ENCODE measurements at places on chromosomes 3 and 15.

DNA sequence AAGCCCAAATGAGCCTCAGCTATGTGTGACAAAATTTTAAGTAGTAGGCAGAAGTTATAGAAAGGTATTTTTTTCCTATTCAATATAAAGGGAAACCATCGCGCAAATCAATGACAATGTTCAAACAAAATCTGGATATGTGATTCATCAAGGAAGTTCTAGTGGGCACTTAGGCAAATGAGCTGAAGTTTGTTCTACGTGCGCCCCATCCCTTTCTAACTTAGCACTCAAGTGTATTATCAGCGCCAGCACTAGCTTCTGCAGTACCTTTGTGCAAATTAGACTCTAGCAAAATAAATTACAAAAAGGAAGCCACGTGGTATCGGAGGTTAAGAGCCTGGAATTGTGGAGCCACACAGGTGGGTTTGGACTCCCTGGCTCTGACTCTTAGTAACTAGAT is 91.1 kb downstream of the TBL1XR1 start:
- DNase-seq: no peak

- no peak for DNase-seq
These were observed 68.1 kb upstream of the FOXP1 start for GRCh38 chr3:71651625-71652024.

- no peak for DNase-seq
These were observed 21.3 kb upstream of the RFTN1 start for GRCh38 chr3:16534640-16535262.

- peak; percentile 21 for DNase-seq
These were observed 20.6 kb upstream of the KCTD6 start for GRCh38 chr3:58471025-58471887.

DNA sequence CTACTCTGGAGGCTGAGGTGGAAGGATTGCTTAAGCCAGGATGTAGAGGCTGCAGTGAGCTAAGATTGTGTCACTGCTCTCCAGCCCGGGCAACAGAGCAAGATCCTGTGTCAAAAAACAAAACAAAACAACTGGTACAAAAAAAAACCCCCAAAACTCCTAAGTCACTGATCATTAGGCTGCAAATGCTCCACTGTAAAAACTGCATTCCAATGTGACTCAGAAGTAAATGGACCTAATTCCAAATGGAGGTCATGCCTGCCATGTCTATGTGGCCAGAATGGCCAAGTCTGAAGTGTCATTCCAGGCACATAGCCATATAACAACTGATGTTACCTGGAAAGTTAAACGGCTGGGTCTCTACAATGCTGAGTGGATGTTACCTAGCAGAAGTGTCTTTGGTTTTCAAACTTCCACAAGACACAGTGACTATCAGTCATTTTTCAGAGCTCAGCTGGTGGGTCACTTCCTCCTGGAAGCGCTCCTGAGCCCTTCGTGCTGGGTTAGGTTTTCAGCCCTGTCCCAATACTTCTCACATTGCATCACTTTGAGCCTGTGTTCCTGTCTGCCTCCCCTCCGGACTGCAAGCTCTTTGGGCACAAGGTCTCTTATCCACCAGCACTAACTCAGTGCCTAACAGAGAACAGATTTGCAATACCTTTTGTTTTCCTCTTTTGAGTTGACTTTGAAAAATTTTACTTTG is 10.6 kb downstream of the FSTL1 start:
- DNase-seq: no peak

GRCh38 chr3:161449785-161450184 is 46.8 kb upstream of the OTOL1 start:
- no peak for DNase-seq

DNA sequence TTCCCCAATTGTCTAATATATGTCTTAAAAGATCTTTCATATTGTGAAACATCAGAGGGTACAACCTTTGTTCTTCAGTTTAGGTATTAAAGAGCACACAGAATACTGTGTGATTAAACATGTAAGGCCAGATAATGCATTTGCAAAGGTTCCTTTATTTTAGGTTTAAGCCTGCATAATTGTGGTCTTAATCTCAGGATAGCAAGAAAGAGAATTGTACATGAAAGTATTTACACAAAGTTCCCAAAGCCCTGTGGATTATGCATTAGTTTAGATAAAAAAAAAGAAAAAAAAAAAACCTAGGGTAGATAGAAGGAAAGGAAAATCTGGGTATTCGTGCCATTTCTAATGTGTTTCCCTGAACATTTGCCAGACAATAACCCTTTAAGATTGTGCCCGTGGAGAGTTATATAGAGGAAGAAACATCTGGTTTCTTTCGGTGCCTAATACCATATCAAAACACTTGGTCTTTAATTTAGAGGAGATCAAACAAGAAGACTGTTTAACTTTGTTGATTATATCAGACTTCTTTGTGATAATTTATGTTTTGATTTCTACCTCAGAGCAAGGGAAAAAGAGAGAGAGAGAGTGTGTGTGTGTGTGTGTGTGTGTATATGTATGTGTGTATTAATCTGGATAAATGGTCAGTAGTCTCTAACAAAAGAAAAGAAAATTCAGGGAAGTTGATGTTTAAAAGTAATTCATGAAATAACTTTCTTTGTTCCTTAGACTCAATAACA is 139.6 kb upstream of the CGNL1 start:
- no peak for DNase-seq

GRCh38 chr3:138347960-138348753 is at the start of gene MRAS:
TSS of gene MRAS (plus strand) at chr3:138348579. CDS start at chr3:138372884, 24,305 bp downstream.
- DNase-seq: no peak
